NT2/D1 (cell line): ENCODE measurements at places on chromosomes 11 and 22.

DNA sequence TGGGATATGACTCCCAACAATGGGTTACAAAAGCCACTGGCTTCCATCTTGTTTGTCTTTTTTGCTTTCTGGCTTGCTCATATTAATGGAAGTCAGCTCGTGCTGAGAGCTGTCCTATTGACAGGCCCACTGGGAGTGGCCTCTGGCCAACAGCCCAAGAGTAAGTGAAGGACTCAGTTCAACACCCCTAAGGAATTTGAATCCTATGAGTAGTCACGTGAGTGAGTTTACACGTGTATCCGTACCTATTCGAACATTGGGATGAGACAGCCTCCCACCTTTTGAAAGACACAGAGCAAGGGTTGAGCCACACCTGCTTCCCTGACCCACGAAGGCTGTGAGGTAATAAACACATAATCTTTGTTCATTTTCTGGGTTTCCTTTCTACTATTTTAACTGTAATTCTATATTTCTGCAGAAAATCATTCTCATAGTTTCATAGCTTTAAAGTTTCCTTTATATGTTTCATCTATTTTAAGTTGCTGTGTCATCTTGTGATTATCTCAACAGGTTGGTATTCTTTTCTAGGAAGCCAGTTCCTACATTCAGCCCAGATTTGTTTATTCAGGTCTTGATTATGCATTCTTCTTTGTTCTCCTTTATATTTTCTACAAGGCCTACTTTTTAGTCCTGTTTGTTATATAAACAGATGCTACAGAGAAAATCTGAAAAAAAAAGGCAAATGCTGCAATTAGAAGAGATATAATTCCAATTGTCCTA lies 802.3 kb downstream of the CNTN5 start:
- DNase-seq: no peak

- DNase-seq: no peak
Observed at GRCh38 chr11:117717485-117718314, 79.3 kb downstream of the DSCAML1 start.

DNA sequence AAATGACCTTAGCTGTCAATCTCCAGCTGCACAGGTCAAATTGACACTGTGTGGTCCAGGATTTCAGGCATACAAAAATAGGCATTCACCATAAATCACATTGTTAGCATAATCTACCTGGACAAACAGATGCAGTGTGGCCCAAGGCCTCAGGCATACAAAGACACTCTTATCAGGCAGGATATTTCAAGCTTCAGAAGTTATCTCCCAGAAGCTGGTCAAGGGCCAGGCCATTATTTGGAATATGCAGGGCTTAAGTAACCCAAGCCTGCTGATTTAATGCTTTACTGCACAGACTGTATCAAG lies 25.5 kb upstream of the HORMAD2 start:
- no peak for DNase-seq

GRCh38 chr11:86740628-86741483 lies 59.5 kb upstream of the PRSS23 start:
- peak; percentile 84 for DNase-seq

DNA sequence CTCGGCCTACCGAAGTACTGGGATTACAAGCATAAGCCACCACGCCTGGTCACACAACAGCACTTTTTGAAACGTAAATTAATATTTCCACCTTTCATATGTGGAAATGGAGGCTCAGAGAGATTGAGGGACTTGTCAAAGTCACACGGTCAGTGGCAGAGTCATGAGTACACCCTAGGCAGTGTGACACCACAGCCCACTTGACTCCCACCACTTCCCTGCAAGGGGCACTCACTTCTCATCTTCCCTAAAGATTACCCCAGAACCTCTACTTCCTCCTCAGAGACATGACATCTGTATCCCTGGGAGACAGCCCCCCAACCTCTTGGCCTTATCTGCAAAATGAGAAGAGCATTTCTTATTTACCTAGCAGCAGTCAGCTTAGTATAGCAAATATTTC lies 16.5 kb upstream of the MYOD1 start:
- no peak for DNase-seq

DNA sequence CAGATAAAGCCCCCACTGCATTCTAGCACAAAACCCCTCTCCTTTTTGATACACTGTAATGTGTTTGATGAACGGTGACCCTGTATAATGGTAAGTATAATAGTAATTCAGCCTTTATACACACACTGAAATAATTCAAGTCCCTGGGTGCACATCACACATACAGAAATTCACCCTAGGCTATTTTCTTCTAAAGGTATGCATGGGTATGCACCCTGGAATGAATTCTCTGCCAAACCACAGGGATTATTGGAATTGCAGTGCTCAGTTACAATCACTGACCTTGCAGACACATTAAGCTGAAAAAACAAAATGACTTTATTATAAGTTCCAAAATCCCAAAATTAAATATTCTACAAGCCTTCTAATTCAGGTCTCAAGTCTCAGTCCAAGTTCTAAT lies 245.9 kb upstream of the FAT3 start:
- DNase-seq: no peak

GRCh38 chr11:3121931-3122774 lies 43.0 kb downstream of the OSBPL5 start:
- no peak for DNase-seq

DNA sequence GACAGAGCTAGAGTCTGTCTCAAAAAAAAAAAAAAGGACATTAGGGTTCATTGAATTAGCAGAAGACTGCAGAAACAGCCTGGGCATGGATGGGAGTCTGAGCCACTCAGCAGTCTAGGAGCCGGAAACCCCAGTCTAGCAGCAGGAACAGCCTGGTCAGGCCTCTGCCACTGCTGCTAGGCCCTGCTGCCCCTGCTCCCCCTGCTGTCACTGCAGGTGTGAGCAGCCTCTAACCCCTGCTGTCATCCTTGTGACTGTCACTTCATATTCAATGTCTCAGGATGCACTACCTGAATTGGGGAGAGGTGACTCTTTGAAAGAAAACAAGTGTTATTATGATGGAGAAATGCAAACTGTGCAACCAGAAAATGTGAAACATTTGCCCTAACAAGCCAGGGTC lies 7.0 kb upstream of the DDX17 start:
- no peak for DNase-seq

DNA sequence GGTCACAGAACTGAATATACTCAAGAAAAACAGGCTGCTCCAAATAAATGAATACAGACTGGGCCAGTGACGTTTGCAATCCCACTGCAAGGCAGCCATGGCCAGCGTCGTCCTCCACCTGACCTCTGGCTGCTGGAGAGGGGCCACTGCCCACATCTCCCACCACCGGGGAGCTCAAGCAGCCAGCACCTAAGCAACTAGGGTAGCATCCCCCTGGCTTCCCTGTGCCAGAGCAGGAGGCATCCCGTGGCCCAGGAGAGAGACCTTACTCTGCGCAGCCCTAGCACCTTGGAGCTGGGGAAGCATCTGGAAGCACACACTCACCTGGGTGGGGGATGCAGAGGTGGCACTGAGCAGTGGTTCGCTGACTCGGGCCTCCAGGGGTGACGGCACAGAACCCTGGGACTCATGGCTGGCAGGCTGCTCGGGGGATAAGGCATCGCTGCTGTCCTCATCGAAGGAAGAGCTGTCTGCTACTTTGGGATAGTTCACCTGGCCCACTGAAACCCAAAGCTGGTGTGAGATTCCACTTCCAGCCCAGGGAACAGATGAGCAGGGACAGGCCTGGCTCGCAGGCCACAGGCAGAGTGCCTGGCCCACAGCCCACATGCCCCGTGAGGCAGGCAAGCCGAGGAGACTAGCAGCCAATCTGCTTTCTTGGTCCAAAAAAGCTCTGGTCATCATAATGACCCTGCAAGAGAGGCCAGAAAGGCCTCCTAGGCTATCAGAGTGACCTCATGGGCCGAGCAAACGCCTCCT lies 53.7 kb downstream of the SGSM3 start:
- no peak for DNase-seq

DNA sequence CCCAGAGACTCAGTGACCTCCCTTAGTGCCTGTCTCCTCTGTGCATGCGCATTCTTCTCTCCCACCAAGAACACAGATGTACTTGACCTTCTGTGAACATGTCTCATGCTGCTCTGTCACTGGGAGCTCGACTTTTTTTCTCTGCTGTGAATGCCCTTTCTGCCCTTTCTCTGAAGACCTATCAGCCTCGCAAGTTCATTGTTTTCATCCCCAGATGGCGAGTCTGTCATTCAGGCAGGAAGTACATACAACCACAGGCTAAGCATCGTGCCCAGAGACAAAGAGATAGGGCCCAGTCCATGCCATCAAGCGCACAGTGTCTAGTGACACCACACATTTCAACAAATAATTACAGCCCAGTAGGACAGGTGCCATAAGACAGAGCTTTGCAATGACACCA lies 50.4 kb upstream of the RAB1B start:
- DNase-seq: no peak

DNA sequence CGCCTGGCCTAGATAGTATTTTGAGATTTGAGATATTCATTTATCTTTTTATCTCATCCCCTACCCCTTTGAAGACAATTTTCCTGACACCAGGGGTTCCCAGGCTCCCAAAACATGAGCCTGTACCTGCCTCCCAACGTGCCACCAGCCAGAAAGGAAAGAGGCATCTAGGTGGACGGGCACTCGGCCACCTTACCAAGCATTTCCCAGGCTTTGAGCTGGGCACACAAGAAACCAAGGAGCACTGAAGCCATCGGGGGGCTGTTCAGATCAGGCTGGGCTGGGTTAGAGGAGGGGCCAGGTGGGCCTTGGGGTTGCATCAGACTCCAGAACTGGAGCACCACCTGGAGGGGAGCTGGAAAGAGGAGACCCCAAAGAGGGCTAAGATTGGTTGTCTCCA lies 28.5 kb upstream of the BAIAP2L2 start:
- no peak for DNase-seq

- no peak for DNase-seq
Observed at GRCh38 chr11:107496011-107496410, 38.4 kb upstream of the CWF19L2 start.

- DNase-seq: no peak
Observed at GRCh38 chr11:10451426-10452116, 3.5 kb upstream of the AMPD3 start.

- DNase-seq: no peak
Observed at GRCh38 chr11:1305063-1305495, 4.4 kb downstream of the TOLLIP start.

GRCh38 chr11:134393638-134394037 lies 18.4 kb downstream of the B3GAT1 start:
- DNase-seq: no peak

GRCh38 chr11:95883381-95883780 lies 40.5 kb downstream of the MTMR2 start:
- DNase-seq: no peak

- no peak for DNase-seq
Observed at GRCh38 chr11:88511006-88511405, 173.5 kb upstream of the CTSC start.

DNA sequence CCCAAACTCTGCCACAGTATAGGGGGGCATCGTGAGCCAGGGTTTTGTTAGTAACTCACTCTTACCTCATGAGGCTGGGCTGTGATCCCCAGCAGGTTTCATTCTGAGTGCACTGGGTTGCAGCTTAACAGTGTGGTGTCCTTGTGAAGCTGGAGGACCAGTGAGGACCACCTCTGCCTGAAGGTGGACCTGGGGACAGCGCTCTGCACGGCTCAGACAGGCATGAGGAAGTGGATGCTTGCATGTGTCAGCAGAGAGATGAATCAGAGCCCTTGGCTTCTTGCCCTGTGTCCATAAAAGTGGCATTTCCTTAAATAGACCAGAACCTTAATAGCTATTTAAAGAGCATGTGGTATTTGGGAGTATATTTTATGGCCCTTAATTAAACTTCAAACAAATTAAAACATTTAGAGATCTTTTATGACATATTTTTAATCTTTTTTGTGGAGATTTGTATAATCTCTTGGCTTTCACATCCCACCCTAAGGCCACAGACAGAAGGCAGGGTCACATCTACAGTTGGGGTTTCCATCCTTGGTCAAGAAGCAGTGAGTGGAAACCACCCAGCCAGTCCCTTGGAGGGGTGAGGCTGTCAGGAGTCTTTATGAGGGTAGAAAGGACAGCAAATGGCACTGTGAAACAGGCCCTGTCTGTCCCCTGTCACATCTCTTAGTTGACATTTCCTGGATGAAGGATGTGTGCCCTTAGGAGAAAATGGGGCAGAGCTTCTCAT lies 24.8 kb upstream of the ADORA2A start:
- DNase-seq: no peak

- DNase-seq: no peak
Observed at GRCh38 chr11:134572741-134573675, 161.0 kb upstream of the B3GAT1 start.

- no peak for DNase-seq
Observed at GRCh38 chr11:128610721-128611617, 23.6 kb upstream of the ETS1 start.

GRCh38 chr11:73141309-73142127 lies 600 bp downstream of the FCHSD2 start:
- peak; percentile 54 for DNase-seq

DNA sequence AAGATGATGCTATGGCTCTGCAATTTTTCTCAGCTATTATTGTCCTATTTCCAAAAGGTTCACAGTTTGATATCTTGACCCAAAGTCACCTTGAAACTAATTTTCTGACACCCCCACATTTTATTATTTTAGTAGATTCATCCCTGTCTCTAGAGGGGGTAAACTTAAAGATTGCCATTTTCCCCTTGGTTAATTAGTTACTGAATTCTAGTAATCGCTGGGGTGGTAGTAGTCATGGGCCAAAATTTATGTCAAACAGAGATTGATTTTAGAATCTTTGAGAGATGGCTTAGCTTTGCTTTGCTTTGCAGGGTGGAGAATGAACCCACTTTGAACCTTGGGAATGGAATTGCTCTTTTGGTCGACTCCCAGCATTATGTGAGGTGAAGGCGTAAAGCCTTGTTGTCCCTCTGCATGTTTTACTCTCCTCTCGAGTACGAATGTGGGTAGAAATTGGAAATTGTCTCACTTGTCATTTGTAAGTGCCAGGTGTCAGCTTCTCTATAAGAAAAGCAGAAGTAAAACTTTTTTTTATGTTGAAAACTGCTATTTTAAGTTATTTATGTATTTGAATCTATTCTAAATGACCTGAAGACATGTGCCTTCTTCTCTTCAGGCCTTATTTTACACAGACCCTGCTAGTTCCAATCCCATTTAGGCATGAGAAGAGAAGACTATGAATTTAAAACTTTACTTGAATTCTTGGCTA lies 42.4 kb upstream of the RCE1 start:
- no peak for DNase-seq

DNA sequence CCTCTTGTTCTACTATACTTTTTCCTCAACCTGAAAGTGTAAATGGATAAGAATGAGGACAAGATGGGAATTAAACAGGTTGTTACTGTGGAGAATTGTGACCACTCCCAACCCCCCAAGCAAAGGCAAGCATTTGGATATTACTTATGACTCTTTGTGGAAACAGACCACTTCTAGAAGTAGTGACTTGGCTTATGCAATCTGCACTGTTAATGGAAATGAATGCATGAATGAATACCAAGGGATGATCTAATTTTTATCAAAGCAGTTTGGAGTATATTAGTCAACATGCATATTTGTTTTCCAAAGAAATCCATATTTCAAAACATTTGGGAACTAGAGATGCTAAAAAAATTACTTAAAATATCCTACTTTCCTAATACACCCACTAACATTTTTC lies 35.3 kb downstream of the AMOTL1 start:
- no peak for DNase-seq

DNA sequence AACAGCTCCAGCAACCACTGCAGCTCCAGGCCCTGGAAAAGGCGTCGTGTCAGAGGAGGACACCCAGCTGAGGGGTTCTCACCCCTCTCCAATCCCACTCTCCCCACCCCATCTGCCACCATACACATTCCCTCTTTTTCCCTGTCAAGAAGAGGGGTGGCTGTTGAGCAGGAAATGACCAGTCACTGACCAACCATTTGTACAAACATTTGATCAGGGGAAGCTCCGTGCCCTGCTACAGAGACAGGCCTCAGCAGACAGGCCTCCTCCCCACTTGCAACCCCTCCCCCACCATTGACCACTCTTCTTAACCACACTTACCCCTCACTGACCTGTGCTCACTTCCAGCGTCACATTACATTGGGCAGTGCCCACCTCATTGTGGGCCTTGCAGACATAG lies 2.3 kb upstream of the VSIG2 start:
- no peak for DNase-seq
